ENCODE measurements at places on chromosomes 1 and 21.

DNA sequence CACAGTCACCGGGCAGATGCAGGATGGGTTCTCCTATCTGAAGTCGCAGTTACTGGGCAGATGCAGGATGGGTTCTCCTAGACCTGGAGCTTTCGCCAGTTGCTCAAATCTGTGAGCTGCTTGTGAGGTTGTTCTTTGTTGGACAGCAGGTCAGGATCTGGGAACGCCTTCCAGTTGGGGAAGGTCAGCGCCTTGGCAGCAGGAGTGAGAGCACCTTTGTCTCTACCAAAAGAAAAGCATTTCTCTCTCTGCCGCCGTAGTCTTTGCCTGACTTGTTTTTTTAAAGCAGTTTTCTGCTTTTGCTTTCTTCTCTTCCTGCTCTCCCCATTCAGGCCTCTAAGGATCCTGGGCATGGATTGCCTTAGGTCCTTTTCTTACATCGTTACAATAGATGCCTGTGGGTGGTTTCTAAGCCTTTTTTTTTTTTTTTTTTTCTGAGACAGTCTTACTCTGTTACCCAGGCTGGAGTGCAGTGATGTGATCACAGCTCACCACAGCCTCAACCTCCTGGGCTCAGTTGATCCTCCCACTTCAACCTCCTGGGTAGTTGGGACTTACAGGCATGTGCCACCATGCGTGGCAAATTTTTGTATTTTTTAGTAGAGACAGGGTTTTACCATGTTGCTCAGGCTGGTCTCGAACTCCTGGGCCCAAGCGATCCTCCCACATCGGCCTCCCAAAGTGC lies 15.7 kb downstream of the PEX14 start:
- DNase-seq, result no peak

GRCh38 chr1:159200769-159201168 lies 3.9 kb upstream of the ACKR1 start:
- DNase-seq, result no peak

DNA sequence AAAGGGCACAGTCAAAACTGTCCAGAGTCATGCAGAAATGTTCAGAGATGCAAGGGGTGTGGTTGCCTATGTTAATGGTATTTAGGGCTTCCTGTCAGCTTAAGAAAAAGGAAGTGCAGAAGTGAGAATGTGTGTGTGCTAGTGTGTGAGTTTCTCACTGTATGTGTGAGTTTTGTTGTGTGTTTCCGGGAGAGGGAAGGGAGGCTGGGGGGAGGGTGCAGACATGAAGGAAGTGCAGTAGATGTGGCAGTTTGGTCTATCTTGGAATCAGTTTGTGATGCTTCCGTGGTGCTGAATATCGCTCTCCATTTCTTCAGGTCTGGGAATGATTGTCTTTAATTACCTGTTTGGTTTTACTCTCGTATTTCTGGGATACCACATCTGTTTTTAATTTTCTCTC lies 16.5 kb upstream of the ATP6V1G3 start:
- DNase-seq, result no peak

DNA sequence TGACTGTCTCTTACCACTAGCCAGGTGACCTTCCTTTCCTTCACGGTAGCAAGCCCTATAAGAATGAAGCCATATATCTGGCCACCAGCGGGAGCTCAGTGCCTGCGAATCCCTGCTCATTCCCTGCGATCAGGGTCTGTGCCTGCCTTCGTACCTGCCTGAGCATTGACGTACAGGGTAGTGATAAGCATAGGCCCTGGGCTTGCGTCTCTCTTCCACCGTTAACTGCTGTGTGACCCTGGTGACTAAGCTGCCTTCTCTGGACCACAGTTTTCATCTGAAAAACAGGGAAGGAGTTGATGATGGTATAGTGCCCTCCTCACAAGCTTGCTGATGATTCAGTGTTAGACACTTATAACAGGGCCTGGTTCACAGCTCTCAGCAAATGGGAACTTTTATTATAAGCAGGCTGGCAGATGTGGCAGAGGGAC lies 4.1 kb downstream of the ZC3H12A start:
- DNase-seq, result no peak

DNA sequence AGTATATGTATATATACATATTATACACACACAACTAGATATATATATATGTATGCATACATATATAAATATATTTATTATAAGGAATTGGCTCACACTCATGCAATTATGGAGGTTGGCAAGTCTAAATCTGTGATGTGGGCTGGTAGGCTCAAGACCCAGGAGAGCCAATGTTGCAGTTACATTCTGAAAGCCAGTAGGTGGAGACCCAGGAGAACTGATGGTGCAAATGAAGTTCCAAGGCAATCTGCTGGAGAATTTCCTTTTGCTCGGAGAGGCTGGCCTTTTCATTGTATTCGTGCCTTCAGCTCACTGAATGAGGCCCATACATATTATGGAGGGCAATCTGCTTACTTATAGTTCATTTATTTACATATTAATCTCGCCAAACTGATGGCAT lies 9.4 kb downstream of the IVL start:
- no peak for DNase-seq

- DNase-seq, result no peak
These were observed 68.4 kb downstream of the CACNA1E start for GRCh38 chr1:181551754-181552153.

DNA sequence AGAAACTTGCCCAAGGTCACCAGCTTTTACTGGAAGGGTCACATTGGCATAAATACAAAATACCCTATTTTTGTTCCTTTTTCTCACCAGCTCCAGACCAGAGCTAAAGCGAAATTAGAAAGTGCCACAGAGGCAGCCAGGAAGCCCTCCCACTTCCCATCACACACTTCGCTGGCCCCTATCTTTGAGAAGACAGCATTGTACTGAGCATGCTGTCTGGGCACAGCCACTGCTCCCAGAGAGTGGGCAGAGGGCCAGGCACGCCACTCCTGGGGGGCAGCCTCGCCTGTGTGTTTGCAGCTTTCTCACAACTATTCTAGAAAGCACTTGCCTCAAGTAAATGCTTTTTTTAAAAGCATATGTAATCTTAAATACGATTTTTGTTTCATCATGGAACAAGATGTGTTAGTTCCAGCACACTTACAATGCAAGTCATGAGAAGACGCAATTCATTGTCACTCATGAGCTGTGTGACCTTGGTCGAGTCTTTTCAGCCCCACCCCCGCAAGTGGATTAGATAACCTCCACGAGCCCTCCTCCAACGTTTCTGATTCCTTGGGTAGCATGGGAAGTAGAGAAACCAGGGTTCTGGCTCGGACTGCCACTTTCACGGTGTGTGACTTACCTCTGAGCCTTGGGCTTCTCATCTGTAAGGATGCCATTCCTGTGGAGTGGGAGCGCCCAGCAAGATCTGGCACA lies 25.7 kb upstream of the EPHA8 start:
- DNase-seq, result no peak

GRCh38 chr1:51304360-51304759 lies 26.0 kb downstream of the TTC39A start:
- DNase-seq, result no peak

DNA sequence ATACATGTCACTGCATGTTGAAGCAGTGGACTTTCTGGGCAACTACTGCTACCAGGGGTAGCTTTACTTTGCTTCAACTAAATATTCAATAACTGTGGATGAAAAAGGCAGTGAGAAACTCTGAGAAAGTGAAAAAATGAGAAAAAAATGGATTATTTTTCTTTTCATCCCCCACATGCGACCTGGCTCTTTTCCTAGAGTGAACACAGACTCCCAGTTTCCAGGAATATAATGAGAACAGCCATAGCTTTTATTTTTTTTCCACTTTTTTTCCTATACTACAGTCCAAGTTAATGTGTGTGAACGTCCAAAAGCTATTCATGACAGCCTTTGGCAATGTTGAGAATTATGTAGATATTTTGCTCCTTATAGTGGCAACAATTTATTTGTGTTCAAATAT lies 230.4 kb downstream of the DNM3 start:
- no peak for DNase-seq

DNA sequence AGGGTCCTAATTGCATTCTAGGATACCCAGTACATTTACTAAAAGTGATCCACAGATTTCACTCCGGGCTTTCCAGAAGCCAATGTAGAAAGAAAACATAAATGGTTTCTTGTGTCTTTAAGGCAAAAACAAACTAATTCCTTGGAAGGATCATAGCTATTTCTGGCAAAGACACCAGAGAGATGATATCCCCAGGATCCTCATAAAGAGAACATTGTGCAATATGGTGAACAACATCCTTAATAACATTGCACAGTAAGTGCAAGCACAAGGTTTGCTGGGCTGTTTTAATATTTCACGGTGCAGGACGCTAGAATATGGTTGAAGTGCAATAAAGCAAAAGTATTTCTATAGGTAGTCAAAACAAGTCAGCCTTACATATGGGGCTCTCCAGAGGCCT lies 83.0 kb downstream of the NTPCR start:
- peak; percentile 69 for DNase-seq

- DNase-seq, result no peak
These were observed 23.9 kb upstream of the SAMD11 start for GRCh38 chr1:899636-900317.

- no peak for DNase-seq
These were observed 163.0 kb downstream of the ZSCAN20 start for GRCh38 chr1:33635336-33636012.

GRCh38 chr1:196459383-196459782 lies 148.9 kb downstream of the KCNT2 start:
- no peak for DNase-seq

DNA sequence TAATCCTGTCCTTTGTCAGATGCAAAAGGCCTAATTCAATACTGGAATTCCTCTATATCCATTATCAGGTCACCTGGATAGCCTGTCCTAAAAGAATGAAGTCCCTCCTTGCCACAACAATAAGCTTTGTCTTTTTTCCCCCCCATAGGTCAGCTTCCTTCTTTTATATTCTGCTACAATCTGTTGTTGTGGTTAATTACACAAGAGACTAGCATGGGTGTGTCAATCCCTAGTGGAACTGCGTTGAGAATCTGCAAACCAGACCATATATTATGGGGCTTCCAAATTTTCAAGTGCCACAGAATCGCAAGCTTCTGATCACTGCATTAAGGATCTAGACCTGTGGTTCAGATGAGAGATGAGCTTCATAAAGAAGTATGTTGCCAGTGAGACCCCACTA lies 349.6 kb downstream of the SMYD3 start:
- DNase-seq, result no peak

DNA sequence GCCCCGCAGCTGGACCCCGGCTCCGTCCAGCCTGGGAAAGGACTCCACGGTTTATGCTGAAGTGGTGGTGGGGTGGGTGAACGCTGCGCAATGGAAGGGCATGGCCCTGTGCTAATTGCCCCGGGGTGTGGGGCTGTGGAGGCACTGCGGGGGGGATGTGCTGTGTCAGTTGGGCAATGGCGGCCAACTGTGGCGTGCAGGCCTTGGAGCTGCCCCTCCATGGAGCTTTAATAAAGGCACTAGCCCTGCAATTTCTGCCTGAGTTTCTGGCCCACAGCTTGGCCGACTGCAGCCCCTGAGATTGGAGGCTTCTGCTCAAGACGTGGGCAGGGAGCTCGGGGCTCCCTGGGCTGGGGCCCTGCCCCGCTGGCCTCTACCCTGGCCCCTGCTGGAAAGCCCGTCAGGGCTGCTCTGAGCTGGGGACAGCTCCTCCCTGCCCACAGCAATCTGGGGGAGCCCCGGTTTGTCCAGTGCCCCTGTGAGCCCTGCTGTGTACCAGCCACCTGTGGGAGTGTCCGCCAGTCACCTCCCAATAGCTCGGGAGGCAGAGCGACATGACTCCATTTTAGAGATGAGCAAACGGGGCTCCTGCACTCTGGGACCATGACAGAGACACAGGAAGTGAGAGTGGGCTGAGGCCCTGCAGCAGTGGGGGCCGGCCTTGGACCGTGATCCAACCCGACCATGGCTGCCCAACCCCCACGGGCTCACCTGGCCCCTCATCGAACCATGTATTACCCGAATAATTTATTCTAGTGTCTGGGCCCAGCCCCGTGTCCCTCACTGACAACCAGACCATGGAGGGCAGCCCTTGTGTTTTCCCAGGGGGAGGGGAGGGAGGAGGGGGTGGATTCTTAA lies 8.7 kb upstream of the TNFRSF14 start:
- DNase-seq, result no peak

GRCh38 chr21:43811262-43812105 lies 22.1 kb downstream of the RRP1 start:
- no peak for DNase-seq
